CD4-positive, alpha-beta memory T cell (primary cell): ENCODE measurements at places on chromosomes 11 and 22. TPM values are rescaled to one million over a fixed set of nuclear protein-coding genes. Genes with fewer than 3 reads are reported as not detected.

GRCh38 chr11:62001450-62002191 lies 34.2 kb upstream of the FTH1 start:
- no peak for DNase-seq

DNA sequence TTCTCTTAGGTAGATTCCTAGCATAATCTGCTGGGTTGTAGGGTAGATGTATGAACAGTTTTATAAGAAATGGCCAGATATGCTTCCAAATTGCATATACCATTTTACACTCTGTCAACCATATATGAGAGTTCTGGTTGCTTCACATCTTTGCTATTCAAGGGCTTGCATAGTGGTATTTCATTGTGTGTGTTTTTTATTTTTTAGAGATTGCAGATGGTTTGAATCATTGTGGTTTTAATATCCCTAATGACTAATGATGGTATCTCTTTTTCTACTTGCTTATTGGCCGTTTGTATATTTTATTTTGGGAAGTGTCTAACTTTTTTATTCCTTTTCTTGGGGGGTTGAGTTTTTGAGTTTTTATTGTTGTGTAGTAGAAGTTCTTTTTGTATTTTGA lies 26.9 kb downstream of the RNF214 start:
- no peak for DNase-seq

GRCh38 chr22:44068422-44069191 lies 44.5 kb downstream of the PARVB start:
- DNase-seq = no peak

DNA sequence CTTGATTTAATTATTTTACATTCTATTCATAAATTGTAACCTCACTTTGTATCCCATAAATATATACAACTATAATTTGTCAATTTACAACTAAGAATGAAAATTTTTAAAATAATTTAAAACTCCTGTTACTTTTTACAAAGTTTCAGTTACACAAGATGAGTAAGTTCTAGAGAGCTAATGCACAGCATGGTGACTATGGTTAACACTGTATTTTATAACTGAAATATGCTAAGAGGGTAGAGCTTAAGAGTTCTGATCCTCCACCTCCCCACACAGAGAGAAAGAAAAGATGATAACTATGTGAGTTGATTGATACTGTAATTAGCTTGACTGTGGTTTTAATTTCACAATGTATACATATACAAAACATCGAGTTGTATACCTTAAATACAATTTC lies 412.5 kb upstream of the DDI1 start:
- DNase-seq = no peak

DNA sequence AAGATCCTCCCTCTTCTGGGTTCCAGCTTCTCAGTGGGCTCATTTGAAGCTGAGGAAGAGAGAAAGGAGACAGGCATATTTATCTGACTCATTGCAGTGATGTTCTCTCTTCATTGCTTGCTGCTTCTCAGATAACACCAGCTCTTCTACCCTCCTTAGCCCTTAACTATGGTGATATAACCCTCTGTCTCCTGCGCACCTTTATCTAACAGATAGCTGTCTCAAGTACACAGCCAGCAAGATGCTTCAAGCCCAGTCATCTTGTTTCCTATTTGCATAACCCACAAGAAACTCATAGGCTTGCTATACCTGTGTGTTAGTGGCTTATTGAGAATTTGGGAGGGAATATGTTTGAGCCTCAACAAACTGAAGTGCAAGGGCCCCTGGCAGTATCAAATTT lies 12.6 kb downstream of the PRSS23 start:
- DNase-seq = no peak

GRCh38 chr11:1693327-1694063 lies 3.5 kb upstream of the KRTAP5-6 start:
- DNase-seq = peak; percentile 53

DNA sequence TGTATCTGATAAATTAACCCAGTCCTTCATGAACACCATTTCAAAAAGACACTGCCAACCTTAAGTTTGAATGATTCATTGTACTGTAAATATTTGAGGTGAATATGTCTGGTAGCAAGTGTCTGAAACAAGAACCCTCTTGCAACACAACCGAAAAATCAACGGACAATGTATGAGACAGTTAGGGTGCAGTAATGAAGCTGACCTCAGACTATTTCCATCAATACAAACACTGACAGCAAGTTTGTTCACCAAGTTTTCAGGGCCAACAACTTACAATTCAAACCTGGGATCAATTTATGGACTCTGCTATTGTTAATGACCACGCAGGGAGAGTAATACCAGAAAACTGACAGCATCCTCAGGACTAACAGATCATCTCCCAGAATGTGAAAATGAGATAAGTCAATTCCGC lies 126.3 kb downstream of the CADM1 start:
- no peak for DNase-seq

DNA sequence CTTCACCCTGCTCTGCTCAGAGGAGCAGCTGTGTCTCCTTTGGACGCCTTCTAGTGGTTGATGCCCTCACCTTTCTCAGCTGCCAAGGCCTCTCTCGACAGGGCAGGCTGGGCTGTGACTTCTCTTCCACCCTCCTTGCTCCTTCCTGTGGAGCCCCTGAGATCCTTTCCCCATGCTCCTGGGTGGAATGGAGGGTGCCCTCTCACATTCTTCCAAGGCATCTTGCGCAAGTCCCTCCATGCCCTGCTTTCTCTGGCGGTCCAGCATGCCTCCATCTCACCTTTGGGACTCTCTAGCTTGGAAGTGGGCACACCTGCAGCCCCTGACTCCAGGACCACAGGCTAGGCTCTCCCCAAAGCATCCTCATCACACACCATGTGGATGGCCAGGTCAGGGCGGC lies 68.9 kb downstream of the BMAL1 start:
- no peak for DNase-seq

DNA sequence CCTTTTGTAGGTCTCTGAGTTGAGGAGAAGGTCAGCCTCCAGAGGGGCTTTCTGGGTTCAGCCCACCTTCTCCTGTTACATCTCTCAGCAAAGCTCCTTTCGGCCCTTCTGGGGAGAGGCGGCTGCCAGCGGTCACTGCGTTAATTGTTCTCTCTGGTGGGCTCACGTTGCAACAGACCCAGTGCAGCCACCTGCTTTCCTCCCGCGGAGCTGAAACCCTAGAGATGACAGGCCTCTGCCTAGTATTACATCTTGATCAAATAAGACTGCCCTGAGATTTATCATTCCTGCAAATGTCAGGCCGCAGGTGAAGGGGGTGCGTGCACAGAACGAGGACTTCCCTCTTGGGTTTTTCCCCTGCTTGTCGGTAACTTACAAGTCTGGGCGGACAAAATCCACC lies 43.2 kb upstream of the CREB3L1 start:
- DNase-seq = no peak

GRCh38 chr11:115316696-115317095 lies 187.5 kb downstream of the CADM1 start:
- no peak for DNase-seq

DNA sequence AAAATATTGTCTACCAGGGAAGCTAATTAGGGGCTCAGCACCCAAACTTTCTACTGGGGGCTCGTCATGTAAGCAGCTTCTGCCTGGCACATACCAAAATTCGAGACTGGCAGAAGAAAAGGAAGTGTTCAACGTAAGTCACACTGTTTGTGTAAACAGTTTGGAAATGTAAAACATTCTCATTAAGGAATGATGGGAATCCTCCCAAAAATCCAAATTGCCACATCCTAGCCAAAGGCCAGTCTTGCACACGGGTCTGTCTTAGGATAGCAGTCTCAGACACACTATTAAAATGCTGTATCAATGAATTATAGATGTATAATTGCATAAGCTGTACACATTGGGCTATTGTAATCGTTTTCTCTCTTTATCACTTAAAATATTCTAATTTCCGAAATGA lies 28.9 kb downstream of the CUL5 start:
- DNase-seq = no peak

GRCh38 chr11:80388536-80388935 lies 947.7 kb upstream of the TENM4 start:
- no peak for DNase-seq

DNA sequence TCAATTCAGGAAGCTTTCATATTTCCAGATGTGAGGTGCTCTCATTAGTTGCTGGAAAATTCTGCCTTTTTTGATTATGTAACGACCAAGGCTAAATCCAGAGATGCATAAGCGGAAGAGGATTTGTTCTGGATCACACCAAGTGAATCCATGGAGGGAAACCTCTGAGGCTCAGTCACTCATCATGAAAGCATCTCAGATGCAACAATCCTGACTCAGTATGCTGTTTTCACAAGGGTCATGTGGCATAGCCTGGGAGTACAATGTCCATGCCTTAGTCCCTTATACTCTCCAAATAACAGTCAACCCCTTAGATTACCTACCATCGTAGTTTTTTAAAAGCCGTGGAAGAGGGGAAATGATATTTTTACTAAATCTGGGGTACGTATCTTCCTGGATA lies 445.6 kb downstream of the NTM start:
- no peak for DNase-seq

DNA sequence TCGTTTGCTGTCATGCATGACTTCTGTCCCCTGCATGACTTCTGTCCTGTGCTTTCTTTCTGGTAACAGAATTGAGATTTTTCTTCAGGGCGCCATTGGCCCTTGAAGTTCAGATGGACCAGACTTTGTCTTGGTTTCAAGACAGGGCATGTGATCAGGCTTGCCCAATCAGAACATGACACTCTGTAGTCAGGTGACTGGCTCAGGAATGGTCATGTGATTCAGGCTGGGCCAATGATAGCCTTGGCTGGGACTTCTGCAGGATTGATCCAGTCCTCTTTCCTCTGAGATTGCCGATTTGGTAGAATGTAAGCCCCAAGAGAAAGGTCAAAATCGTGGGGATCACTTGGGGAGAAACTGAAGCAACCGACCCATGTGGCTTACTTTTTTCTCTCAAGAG lies 90.5 kb upstream of the ALX4 start:
- DNase-seq = no peak

DNA sequence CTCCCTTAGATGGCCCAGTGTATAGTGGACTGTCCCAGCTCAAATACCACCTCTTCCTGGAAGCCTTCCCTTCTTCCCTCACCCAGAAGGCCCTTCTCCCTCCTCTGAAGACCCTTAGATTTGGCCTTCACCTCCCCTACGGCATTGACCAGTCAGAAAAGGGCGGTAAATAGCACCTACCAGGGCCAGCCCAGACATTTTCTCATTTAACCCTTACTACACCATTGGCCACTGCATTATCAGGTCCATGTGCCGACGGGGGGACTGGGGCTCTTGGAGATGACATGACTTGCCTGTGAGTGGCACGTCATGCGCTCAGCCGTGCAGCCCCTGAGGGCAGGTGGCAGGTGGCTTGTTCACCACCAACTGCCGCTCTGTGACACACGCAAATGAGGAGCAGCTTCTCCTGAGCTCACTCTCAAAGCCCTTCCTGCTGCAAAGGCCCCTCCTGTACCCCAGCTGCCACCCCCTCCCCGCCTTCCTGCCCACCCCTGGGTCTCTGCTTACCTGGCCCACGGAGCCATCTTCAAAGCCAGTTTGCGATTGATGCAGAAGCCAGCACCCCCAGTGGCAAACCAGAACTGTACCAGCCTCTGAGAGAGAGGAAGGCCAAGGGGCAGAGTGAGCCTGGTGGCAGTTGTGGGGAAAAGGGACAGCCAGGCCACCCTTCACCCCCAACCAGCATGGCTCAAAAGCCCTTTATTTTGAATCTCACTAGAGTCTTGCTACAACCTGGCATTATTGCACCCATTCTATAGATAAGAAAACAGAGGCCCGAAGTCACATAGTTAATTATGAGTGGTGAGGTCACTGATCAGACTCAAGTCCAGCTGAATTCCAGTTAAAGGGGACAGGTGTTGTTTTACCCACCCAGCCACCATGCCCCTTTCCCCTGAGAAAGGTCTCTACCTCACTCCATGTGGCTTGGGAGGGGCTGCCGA lies 9.5 kb downstream of the MFNG start:
- DNase-seq = peak; percentile 29

DNA sequence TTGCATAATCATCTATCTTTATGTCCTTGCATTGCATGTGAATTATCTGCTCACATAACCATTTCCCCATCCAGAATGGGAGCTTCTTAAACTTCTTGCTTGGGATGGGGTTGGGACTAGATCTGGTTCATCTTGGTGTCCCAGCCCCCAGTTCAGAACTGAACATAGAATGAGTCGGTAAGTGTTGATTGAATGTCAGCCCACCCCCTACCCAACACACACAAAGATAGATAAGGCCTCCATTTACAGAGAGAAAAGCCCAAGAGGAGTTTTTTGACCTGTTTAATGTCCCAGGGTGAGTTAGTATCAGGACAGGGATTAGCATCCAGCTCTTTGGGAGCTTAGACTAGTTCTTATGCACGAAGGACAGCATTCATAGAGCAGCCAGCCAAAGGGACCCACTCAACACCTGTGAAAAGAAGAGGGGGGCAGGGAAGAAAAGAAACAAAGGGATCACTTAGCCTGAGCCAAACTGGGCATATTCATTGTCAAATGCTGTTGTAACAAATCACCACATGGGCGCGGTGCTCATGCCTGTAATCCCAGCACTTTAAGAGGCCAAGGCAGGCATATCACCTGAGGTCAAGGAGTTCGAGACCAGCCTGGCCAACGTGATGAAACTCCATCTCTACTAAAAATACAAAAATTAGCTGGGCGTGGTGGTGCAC lies 57.4 kb downstream of the CHRDL2 start:
- no peak for DNase-seq

DNA sequence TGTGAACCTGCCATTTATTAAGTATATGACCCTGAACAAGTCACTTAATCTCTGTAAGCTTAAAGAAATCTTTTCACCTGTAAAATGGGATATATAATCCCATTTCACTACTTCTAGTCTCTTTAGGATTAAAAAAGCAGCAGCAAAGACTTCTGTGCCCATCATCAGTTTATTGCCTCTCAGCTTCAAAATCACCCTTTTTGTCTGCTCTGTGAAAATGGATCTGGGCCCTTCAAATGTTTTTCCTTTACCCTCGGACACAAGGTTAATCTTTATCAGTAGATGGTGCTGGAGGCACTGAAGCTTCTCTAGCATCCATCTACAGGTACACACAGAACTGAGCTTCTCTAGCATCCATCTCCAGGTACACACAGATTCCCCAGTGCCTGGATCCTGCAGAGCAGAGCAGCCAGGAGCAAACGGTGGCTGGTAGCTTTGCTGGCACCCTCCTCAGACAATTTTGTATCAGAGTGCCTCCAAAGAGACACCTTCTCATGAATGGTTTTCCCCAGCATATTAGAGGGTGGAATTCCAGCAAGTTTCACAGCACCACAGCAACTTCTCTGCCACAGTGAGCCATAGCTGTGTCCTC lies 56.8 kb downstream of the CADM1 start:
- DNase-seq = no peak

GRCh38 chr11:933142-933851 lies 7.6 kb downstream of the AP2A2 start:
- no peak for DNase-seq

- DNase-seq = no peak
Observed at GRCh38 chr11:76735841-76736240, 47.3 kb upstream of the TSKU start.

GRCh38 chr22:49582678-49583077 lies 245.0 kb downstream of the BRD1 start:
- DNase-seq = no peak

GRCh38 chr11:75534259-75535069 lies 8.7 kb upstream of the GDPD5 start:
- DNase-seq = no peak

Gene KRTAP5-8
- polyA plus RNA-seq = not detected

Gene FAM181B
- polyA plus RNA-seq = not detected

Gene TECTA
- 0.07 TPM for polyA plus RNA-seq

Gene RAB3IL1
- polyA plus RNA-seq = not detected

Gene ANO1
- not detected for polyA plus RNA-seq

Gene ARL14EP
- 86.7 TPM for polyA plus RNA-seq

Gene VSIG2
- polyA plus RNA-seq = 0.39 TPM

Gene ALG12
- 19.0 TPM for polyA plus RNA-seq
